ENCODE measurements at places on chromosomes 4 and X. TPM values are rescaled to one million over a fixed set of nuclear protein-coding genes. Genes with fewer than 3 reads are reported as not detected.
A peak's percentile ranks its signal among the peaks of the same experiment; 100 is the strongest.

Gene LGI2
- total RNA-seq = not detected

Gene CT55
- total RNA-seq = not detected

Gene TRAM1L1
- total RNA-seq = not detected

Gene CT45A1
- total RNA-seq = not detected

Gene TEX13C
- not detected for total RNA-seq

Gene DCAF8L1
- not detected for total RNA-seq

Gene GAGE13
- not detected for total RNA-seq

Gene TACC3
- 136 TPM for total RNA-seq

Gene DCX
- total RNA-seq = not detected

GRCh38 chr4:39255266-39255665 is 72.9 kb downstream of the WDR19 start:
- no peaks in the 10 kb centered on the region for H3K36me3 ChIP-seq
- no peak for DNase-seq
- no peaks in the 10 kb centered on the region for H3K27me3 ChIP-seq
- H3K27ac ChIP-seq = no peak overlapping the region

DNA sequence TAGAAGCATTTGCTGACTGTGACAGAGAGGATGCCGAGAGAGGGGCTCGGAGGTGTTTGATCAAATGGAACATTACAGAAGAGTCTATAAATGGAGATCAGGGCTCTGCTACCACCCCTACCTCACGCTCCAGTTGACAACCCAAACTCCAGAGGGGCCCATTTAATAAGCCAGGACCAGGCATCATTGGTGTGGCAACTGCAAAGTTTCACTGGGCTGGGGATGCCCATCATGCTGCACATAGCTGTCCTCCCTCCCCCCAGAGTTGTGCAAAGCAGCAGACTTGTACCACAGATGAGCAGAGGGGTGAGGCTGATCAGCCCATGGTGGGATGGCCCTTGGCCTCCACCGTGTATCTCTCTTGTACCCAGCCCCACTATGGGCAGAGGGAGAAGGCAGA is 38.2 kb upstream of the XPNPEP2 start:
- H3K27ac ChIP-seq = no peak overlapping the region
- no peaks in the 10 kb centered on the region for H3K4me1 ChIP-seq
- H3K4me3 ChIP-seq = no peak overlapping the region
- H3K27me3 ChIP-seq = no peaks in the 10 kb centered on the region
- DNase-seq = no peak

- H3K27ac ChIP-seq = no peak overlapping the region
- no peaks in the 10 kb centered on the region for H3K4me1 ChIP-seq
- H3K36me3 ChIP-seq = no peaks in the 10 kb centered on the region
- DNase-seq = no peak
Measured at GRCh38 chr4:726235-726787, 20.7 kb downstream of the PCGF3 start.

DNA sequence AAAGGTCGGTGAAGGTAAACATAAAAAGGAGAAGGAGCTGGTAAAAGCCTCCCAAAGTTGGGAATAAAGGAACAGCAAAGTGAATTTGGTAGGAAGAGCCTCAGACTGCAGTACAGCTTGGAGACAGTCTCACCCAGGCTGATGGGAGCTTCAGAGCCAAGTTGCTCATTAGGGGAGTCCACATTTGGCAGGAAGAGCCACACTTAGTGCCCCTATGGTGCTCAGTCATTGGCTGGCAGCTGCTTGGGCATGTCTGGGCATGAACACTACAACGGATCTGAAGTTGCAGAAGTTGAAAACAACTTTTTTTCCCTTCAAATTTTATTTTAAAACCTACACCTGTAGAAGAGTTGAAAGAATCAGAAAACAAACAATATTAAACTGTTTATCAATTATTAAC is 2497.3 kb downstream of the ARAP2 start:
- no peaks in the 10 kb centered on the region for H3K36me3 ChIP-seq
- no peaks in the 10 kb centered on the region for H3K4me1 ChIP-seq
- H3K4me3 ChIP-seq = no peak overlapping the region
- DNase-seq = no peak

- H3K27me3 ChIP-seq = no peaks in the 10 kb centered on the region
- H3K4me1 ChIP-seq = no peaks in the 10 kb centered on the region
- no peak overlapping the region for H3K4me3 ChIP-seq
- H3K27ac ChIP-seq = no peak overlapping the region
Measured at GRCh38 chr4:37562592-37562991, 123.6 kb downstream of the RELL1 start.

GRCh38 chr4:20520901-20521300 is 179.4 kb upstream of the PACRGL start:
- DNase-seq = no peak
- no peak overlapping the region for H3K27ac ChIP-seq
- no peaks in the 10 kb centered on the region for H3K4me1 ChIP-seq
- H3K4me3 ChIP-seq = no peak overlapping the region
- H3K27me3 ChIP-seq = no peaks in the 10 kb centered on the region
- H3K36me3 ChIP-seq = no peaks in the 10 kb centered on the region

DNA sequence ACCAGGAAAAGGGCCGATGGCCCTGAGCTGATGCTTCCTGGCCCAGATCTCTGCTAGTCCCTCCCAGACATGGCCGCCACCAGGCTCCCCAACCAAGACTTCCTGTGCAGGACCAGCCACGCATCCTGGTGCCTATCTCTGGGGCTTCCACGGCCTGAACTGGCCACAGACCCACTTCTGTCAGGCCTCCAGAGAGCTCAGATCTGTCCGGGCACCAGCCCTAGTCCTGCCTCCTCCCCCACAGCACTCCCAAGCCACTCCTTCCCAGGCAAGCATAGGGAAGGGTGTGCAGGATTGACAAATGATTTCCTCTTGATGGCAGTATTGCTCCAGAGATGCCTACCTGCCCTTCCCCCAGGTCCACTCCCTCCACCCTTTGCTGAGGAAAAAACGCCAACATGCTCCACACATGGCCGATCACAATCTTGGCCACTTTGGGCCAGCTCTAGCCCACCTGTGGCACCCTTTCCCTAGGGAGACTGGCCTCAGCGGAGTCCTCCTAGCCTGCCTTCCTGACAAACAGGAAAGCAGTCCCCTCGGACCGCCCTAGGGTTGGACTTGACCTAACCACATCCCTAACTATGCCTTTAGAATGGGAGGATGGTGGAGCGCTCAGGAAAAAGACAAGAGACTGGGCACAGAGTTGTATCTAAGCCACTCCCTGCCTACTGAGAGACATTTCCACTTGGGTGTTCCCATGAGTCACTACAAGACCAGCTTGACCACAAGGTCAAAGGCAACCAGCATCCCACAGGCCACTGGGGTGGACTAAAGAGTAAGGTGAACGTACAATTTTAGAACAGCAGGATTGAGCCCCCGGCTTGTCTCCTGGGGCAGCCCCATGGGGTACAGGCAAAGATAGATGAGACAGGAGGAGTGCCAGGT is 277.5 kb upstream of the AGTR2 start:
- no peaks in the 10 kb centered on the region for H3K36me3 ChIP-seq
- no peak overlapping the region for H3K27ac ChIP-seq
- no peaks in the 10 kb centered on the region for H3K4me1 ChIP-seq
- no peak overlapping the region for H3K4me3 ChIP-seq

DNA sequence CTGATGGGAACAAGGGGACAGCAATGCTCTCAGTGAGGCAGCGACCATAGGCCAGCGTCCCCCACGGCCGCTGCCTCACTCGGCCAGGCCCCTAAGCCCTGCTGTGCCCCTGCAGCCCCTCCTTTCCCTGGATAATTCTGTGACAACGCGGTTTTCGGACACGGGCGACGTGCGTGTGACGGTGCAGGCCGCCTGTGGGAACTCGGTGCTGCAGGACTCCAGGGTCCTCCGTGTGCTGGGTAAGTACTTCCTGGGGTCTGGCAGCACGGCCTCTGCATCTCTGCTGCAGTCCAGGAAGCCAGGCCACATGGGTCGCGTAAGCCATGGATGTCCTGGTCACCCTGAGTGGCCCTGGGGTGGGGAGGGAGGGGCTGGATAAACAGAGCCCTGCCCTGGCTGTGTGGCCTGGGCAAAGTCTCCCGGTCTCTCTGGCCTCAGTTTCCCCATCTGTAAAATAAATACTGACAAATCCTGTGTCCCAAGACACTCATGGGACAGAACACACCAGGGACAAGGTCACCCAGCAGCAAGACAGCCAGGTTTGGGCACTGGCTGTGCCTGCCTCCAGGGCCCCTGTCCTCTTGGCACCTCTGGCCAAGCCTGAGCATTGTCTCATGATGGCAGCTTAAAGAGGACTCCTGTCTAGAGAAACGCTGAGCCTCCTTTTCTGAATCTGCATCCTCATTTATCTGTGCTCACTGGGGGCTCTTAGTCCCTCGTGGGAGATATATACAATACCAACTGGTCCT is 212.8 kb downstream of the AFAP1 start:
- no peak for DNase-seq
- no peak overlapping the region for H3K27ac ChIP-seq
- no peaks in the 10 kb centered on the region for H3K27me3 ChIP-seq
- H3K4me1 ChIP-seq = no peaks in the 10 kb centered on the region
- no peak overlapping the region for H3K4me3 ChIP-seq

DNA sequence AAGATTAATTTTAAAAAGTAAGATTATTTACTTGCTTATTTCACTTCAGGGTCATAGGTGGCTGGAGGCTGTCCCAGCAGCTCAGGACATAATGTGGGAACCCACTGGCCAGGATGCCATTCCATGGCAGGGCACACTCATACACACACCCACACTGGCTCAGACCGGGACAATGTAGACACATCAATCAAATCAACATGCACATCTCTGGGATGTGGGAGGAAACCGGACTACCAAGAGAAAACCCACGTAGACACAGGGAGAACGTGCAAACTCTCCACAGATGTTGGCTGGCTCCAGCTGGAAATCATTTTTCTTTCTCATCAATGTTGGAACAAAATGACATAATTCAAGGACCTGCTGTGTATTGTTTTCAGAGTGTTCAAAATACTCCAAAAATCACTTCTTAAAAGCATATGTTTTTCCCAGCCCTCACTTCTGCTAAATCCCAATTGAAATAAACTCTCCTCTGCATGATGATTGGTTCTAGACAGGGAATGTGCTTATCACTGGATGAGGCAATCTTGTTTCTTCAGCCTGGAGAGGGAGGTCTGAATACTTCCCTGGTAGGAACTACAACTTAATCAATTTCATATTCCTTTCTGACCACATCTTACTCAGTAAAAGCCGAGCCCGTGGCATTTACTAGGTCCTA is 18.6 kb upstream of the CPE start:
- H3K4me3 ChIP-seq = no peak overlapping the region
- no peak overlapping the region for H3K27ac ChIP-seq
- H3K27me3 ChIP-seq = no peaks in the 10 kb centered on the region
- H3K4me1 ChIP-seq = no peaks in the 10 kb centered on the region
- DNase-seq = no peak
- no peaks in the 10 kb centered on the region for H3K36me3 ChIP-seq

DNA sequence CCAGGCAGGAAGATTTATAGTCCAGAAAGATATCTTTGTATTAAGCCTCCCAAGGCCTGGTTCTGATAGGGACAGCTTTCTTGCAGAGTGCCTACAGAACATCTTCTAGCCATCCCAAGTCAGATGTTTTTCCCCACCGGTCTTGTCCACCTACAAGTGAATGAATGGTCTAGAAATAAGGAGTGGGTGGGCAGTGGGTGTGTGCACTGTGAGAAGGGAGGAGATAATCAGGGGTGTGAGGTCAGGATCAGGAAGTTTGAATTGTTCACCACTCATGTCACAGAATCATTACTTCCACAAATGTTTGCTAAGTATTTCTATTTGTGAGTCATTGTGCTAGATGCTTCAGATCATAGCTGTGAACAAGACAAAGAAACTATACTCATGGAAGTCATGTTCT is 332.6 kb downstream of the NKX6-1 start:
- H3K36me3 ChIP-seq = no peaks in the 10 kb centered on the region
- DNase-seq = no peak
- H3K27ac ChIP-seq = no peak overlapping the region
- H3K4me1 ChIP-seq = no peaks in the 10 kb centered on the region
- no peaks in the 10 kb centered on the region for H3K27me3 ChIP-seq

DNA sequence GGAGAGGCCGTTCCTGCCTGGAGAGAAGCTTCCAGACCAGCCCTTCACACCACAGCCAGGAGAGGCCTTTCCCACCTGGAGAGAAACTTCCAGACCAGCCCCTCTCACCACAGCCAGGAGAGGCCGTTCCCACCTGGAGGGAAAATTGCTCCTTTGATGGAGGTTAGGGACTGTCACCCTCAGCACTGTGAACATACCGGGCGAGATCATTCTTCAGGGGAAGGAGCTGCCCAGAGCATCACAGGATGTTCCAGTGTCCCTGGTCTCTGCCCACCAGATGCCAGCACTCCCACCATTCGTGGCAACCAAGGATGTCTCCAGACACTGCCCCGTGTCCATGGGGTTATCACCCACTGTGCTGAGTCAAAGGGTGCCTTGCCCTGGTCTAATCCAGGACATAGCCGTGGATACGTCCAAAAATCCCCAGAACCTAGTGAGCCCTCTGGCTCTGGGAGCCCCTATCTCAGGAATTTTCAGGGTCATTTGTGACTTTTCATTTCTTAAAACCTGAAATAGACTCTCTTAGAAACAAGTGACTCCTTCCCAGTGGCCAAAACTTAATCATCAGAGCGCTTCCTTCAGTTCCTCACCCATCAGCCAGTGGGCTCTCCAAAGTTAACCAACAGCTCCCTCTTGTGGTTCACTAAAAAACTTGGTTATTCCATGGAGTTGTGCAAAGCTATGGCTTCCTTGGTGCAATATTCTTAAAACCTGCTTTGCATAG is 80.2 kb downstream of the CRMP1 start:
- no peak overlapping the region for H3K4me3 ChIP-seq
- DNase-seq = no peak
- no peaks in the 10 kb centered on the region for H3K4me1 ChIP-seq
- no peaks in the 10 kb centered on the region for H3K36me3 ChIP-seq
- H3K27me3 ChIP-seq = no peaks in the 10 kb centered on the region

DNA sequence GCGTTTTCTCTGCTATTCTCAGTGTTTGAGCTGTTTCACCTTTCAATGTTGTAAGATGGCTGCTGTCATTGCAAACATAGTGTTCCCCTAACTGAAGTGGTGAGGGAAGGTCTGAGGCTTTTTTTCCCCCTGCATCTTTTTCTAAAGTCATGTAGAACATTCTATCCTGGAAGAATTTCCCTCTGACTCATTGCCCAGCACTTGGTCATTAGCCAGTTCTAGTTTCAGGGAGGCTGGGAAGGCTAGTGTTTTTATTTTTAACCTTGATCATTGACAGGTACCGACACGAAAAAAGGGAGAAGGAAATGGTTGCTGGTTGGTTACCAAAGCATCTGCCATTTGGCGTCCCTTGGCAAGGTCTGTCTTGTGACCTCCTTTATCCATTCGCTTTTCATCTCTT is 6.6 kb downstream of the LANCL3 start:
- no peaks in the 10 kb centered on the region for H3K27me3 ChIP-seq
- H3K4me3 ChIP-seq = no peak overlapping the region
- no peaks in the 10 kb centered on the region for H3K36me3 ChIP-seq
- no peak overlapping the region for H3K27ac ChIP-seq

- H3K27ac ChIP-seq = no peak overlapping the region
- H3K4me1 ChIP-seq = no peaks in the 10 kb centered on the region
- no peak overlapping the region for H3K4me3 ChIP-seq
- DNase-seq = no peak
- H3K27me3 ChIP-seq = no peaks in the 10 kb centered on the region
- H3K36me3 ChIP-seq = no peaks in the 10 kb centered on the region
Measured at GRCh38 chr4:124288706-124289486, 423.6 kb downstream of the ANKRD50 start.

- DNase-seq = no peak
- no peaks in the 10 kb centered on the region for H3K36me3 ChIP-seq
- H3K4me1 ChIP-seq = no peaks in the 10 kb centered on the region
- H3K27ac ChIP-seq = no peak overlapping the region
- H3K27me3 ChIP-seq = no peaks in the 10 kb centered on the region
Measured at GRCh38 chr4:188008377-188008776, 12.8 kb downstream of the ZFP42 start.

- H3K4me1 ChIP-seq = no peaks in the 10 kb centered on the region
- peak; percentile 21 for DNase-seq
- no peak overlapping the region for H3K4me3 ChIP-seq
- H3K27me3 ChIP-seq = no peaks in the 10 kb centered on the region
- H3K27ac ChIP-seq = no peak overlapping the region
Measured at GRCh38 chrX:55135171-55135570, 46.4 kb downstream of the PAGE2 start.

Measured in CD4-positive, alpha-beta memory T cell (primary cell).